HT-29 (cell line): ENCODE measurements at places on chromosomes 11 and 22. TPM values are rescaled to one million over a fixed set of nuclear protein-coding genes. Genes with fewer than 3 reads are reported as not detected.

SRSF8 gene
- 20.2 and 22.4 TPM in 2 replicates for total RNA-seq

HEPN1 gene
- not detected in 2 replicates for total RNA-seq

ARHGAP8 gene
- 30.6 and 38.1 TPM in 2 replicates for total RNA-seq

BACE1-AS gene
- 2.8 and 5.1 TPM in 2 replicates for total RNA-seq

TMPRSS4 gene
- 152 and 157 TPM in 2 replicates for total RNA-seq

KCNE3 gene
- 59.1 and 79.2 TPM in 2 replicates for total RNA-seq

VSIG10L2 gene
- total RNA-seq = 0.03 and 0.08 TPM in 2 replicates

RNASEH2C gene
- total RNA-seq = 47.3 and 71.2 TPM in 2 replicates

MRGPRE gene
- 0.36 TPM in 1 of 2 replicates, not detected in the other for total RNA-seq

DNAJB13 gene
- 0.46 TPM in 1 of 2 replicates, not detected in the other for total RNA-seq

PGA5 gene
- not detected in 2 replicates for total RNA-seq

CENPM gene
- total RNA-seq = 130 and 140 TPM in 2 replicates

CAT gene
- total RNA-seq = 59.2 and 61.7 TPM in 2 replicates

PTPRCAP gene
- 1.9 and 4.0 TPM in 2 replicates for total RNA-seq

MOGAT2 gene
- not detected in 2 replicates for total RNA-seq

GRCh38 chr11:115450519-115450918 lies 53.7 kb downstream of the CADM1 start:
- DNase-seq = no peak

DNA sequence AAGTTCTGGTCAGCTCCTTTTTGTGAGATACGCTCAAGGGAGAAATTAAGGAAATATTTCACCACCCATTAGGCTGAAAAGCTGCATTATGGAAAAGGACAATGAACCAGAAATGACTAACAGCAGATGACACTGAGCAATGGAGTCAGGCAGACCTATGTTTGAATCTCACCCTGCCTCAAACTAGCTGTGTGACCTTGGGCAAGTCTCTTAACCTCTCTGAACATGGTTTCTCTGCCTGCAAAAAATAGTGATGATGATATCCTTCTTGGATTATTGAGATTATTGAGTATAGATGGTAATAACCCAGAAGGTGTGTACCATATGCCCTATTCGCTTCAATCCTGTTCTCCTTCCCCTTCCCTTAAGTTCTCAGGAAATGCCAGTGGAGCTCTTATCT lies 2.9 kb upstream of the PRDM11 start:
- DNase-seq = no peak

DNA sequence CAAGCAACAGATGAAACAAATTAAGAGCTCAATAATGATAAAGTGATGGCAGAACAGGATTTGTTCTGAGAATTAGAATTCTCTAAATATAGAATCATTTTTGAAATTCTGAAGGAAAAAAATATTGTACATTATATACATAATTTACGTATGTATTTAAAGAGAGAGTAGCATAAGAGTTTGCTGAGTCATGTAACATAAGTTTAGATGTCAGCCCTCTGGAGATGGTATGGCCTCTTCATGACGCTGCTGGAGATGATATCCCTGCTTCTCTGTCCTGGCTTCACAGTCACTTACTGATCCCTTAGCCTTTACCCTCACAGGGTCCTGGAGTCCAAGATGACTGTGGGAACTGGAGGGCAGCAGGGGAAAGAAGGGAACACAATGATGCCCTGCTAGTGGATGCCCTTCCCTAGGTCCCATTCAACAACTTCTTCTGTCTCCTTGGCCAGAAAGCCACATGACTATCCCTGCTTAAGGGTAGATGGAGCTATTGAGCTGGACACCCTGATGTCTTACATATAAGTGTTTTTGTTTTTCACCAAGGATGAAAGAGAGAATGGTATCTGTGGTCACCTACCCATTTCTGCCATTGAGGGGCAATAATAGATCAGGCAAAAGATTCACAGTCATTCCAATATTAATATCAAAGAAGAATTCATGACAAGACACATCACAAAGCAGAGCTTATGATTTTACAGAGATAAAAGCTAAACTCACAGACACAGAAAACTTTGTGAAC lies 753.1 kb downstream of the TBC1D22A start:
- DNase-seq = peak; percentile 2

GRCh38 chr11:2092956-2093412 lies 46.2 kb downstream of the IGF2 start:
- DNase-seq = peak; percentile 97

DNA sequence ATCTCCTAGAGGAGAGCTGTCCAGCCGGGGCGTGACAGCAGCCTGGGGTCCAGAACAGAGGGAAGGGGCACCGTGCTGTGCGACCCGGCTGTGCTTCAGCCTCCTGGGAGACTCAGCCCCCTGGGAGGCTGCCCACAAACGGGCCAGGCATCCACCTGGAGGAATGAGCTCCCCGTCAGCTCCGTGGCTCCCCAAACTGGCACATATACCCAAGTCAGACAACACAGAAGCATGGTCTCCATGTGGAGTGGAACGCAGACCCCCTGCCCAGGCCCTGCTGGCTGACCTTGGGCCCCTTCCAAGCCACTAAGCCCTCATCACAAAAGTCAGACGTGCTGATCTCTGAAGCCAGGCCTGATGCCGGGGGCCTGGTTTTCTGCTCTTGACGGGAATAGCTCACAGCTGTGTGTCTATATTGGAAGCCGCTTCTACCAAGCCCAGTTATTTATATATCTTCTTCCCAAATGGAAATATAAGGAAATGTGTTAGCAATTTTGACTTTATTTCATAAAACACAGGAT lies 91.7 kb downstream of the BRD1 start:
- no peak for DNase-seq

DNA sequence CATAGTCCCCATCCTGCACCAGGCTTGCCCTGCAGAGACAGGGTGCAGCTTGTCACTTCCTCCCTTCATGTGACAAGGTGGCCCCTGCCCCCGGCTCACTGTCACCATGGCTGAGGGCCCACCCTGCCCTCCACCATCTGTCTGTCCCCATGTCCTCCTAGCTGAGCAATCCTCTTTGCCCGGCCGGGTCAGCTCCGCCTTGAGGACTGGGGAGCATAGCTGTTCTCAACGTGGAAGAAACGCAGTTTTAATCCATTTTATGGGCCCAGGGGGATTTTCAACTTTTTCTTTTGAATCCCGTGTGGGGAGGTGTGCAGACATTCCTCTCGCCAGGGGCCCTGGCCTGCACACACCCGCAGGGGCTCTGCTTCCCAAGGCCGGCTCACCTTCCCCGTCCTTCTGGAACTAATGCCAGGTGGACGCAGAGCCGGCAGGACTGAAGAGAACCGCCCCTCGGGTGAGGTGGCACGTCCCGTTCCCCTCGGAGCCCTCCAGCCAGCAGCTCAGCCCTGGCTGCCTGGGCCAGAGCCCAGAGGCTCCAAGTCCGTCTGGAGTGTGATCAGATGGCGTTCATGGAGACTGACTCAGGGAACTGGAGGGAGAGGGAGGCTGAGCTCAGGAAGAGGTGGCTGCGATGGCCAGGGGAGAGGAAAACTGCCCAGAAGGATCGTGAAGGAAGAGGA lies 1108.7 kb downstream of the BRD1 start:
- DNase-seq = no peak

GRCh38 chr22:21903283-21903682 lies 35.8 kb upstream of the MAPK1 start:
- DNase-seq = no peak

- no peak for DNase-seq
These were observed 103.3 kb downstream of the UVRAG start for GRCh38 chr11:75918331-75918730.

DNA sequence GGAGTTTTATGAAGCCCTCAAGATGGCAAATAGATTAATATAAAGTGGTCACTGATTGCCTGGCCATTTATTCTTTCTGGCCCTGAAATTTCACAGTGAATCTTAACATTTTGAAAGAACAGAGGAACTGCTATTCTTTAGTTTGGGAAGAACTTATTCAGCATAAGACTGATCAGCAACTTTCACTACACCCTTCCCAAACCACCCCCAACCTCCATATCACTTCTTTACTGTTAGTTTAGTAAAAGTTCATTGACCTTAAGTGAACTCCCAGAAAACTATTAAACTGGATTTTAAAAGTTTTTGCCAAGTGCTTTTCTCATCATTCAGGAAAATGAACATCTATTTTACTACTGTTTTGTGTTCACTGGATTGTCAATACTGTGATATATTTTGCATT lies 77.4 kb downstream of the NARS2 start:
- DNase-seq = no peak

- no peak for DNase-seq
These were observed 16.2 kb upstream of the EIF4G2 start for GRCh38 chr11:10824888-10825287.

DNA sequence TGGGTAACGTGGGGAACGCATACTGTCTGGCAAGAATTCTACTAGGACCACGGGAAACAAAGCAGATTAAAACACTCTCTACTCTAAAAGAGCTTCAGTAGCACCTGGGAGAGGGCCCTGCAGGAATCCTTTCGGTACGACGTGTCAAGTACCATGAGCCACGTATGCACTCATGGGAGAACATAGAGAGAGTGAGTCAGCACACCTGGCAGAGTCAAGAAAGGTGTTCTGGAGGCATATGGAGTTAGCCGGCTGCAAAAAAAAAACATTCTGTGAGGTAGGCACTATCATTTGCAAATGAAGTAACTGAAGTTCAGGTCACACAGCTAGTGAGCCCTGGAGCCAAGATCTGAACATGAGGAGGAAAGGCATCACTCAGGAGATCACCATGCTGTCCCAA lies 71.1 kb upstream of the BID start:
- no peak for DNase-seq

DNA sequence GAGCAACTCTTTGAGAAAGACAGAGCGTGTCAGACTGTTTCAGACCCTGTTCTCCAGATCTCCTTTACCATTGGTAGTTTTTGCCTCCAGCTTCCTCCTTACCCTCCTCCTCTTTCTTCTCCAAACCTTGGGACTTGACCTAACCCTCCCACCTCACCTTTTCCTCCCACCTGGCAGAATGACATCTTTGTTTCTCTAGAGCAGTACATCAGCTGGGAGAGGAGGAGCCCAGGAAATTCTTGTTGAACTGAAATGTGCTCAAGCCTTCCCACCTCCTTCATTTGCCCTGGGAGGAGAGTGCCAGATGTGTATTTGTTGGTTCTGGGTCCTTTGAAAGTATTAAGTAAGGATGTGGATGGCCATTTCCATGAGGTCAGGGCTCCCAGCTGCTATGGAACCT lies 17.4 kb downstream of the OSBP2 start:
- DNase-seq = no peak

DNA sequence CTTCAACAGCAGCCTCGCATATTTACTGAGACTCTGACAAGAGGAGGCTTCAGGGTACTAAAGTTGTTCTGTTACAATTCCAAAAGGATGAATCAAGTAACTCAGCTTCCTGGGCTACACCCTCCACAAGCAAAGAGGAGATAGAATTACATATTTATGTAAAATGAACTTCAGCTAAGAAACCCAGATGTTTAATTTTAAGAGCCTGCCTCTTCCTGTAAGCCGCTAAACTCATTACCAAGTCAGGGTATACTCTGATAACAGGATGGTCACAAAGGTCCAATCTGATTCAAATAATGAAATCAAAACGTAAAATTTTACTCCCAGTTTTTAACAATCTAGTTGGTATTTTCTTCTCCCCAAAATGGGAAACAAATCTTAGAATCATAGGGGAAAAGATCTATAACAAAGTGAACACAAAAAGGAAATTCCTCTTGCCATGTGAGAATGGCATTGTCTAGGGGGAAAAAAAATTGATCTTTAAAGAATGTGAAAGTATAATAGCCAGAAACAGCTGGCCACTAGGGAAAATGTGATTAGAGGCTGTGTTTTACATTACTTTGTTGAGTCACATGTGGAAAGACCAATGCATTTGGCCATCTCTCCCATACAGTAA lies 30.9 kb downstream of the CHEK2 start:
- no peak for DNase-seq

GRCh38 chr11:47435687-47436086 lies 9.4 kb upstream of the PSMC3 start:
- DNase-seq = no peak

GRCh38 chr11:109552376-109552775 lies 130.4 kb downstream of the C11orf87 start:
- no peak for DNase-seq

DNA sequence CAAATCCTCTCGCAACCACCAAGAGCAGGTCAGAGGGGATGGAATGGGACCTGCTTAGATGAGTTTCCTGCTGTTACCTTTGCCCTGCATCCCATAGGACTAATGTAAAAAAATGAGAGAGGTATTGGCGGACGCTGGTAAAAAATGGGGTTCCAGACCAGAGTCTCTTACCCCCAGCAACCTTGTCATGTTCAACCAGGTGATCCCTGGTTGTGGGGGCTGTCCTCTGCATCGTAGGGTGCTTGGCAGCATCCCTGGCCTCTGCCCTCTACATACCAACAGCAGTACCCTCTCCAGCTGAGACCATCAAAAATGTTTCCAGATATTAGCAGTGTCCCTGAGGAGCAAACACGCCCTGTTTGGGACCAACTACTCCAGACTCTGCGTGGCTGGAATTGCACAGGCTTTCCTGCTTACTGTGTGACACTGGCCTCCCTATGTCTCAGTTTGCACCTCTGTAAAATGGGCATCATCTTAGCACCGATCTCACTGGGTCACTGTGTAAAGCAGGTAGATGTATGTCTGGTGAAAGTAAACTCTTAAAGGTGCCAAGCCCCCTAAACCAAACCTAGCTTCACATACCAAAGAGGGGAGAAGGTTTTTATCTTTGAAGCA lies 1.5 kb downstream of the APOL6 start:
- no peak for DNase-seq
